ENCODE measurements at places on chromosomes 3 and 15. TPM values are rescaled to one million over a fixed set of nuclear protein-coding genes. Genes with fewer than 3 reads are reported as not detected.

TM4SF18 gene
- polyA plus RNA-seq = not detected

ZNF710 gene
- 2.2 TPM for polyA plus RNA-seq

KLHL40 gene
- not detected for polyA plus RNA-seq

CACNA2D3 gene
- polyA plus RNA-seq = 0.37 TPM

ATP13A5 gene
- not detected for polyA plus RNA-seq

DNA sequence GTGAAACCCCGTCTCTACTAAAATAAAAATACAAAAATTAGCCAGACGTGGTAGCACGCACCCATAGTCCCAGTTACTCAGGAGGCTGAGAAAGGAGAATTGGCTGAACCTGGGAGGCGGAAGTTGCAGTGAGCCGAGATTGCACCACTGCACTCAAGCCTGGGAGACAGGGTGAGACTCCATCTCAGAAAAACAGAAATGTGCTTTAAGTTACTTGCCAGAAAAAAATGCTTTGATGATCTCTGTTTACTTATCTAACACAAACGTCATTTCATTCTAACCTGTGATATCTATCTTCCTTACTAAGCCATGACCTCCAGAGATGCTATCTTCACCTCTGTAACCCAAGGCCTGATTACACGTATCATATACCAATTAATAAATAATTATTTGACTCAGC, 7.4 kb downstream of the NKIRAS1 start:
- no peak overlapping the region for H3K27ac ChIP-seq
- H3K27me3 ChIP-seq = no peaks in the 10 kb centered on the region
- no peak overlapping the region for H3K4me3 ChIP-seq

GRCh38 chr3:102630531-102630930, 195.7 kb downstream of the ZPLD1 start:
- H3K4me3 ChIP-seq = no peak overlapping the region
- DNase-seq = no peak
- H3K27me3 ChIP-seq = no peaks in the 10 kb centered on the region
- H3K4me1 ChIP-seq = no peaks in the 10 kb centered on the region
- no peak overlapping the region for H3K27ac ChIP-seq

- H3K27ac ChIP-seq = no peak overlapping the region
These were observed 137.5 kb upstream of the LRTM1 start for GRCh38 chr3:55065331-55065730.

DNA sequence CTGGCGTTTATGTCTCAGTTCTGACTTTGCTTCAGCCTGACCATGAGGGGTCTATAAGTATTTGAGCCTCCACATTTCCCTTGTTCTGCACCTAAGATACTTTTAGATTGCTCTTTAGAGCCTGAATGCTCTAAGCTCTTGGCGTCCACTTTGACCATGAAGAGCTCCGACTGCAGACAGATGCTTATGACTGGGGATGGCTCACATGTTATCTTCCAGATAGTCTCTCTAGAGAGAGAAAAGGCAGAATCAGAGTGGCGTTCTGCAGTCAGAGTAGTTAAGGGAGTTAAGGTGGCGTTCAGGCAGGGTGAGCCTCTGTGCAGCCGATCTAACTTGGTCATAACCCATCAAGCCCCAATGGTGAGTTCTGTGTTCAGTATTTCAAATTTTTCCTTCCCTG, 487.9 kb upstream of the NR2F2 start:
- peaks cover 8% of the 10 kb centered on the region for H3K4me1 ChIP-seq
- no peaks in the 10 kb centered on the region for H3K36me3 ChIP-seq
- no peak for DNase-seq
- no peaks in the 10 kb centered on the region for H3K27me3 ChIP-seq
- no peak overlapping the region for H3K4me3 ChIP-seq

DNA sequence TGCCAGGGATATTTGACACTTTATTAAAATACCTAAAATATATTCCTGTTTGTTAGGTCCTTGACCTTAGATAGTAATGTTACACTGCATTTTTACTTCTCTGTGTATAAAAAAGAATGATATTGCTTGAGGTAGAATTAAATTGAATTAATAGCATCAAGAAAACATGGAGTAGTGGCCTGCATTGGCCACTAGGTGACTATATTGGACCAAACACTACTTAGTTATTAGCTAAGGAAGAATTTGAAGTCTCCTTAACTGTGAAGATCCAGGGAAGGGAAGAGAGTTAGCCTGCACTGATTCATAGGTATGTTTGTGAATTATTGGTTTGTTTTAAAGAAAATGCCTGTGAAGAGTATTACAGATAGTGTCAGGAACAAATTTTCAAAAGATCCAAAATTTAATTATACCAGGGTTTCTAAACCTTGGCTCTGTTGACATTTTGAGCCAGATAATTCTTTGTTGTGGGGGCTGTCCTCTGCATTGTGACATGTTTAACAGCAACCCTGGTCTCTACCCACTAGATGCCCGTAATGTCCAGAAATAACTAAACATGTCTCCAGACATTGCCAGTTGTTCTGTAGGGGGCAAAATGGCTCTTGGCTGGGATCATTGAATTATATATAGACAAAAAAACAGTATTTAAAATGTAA, 103.6 kb upstream of the THSD4 start:
- no peak overlapping the region for H3K4me3 ChIP-seq
- peak overlapping the region; percentile 26 for H3K27ac ChIP-seq
- peaks cover 2% of the 10 kb centered on the region for H3K4me1 ChIP-seq
- H3K27me3 ChIP-seq = no peaks in the 10 kb centered on the region

DNA sequence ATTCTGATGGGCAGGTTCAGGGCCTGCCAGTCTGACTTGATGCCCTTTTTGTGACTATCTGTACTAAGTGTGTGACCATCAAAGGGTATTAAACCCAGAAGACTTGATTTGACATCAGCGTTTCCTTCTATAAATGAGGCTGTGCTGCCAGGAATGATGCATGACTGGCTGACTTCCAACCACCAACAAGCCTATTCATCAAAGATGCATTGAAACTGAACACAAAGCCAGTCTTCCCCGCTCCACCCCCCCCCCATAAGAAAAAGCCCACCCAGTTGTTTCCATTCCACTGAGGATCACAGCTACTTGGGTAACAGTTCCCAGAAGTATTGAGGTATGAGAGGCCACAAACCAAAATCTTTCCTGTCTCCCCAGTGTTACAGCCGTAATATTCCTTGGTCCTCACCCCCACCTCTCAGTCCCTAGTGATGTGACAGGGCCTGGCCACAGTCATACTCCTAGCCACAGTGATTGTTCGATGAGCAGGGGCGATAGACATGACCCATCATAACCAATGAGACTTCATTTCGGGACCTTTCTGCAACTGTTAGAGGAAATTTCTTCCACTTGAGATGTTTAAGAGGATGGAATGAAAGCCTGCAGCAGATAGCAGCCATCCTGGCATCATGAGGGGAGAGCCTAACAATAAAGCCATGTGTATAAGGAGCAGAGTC, 22.6 kb downstream of the SH3BP5 start:
- H3K27ac ChIP-seq = no peak overlapping the region
- H3K4me1 ChIP-seq = no peaks in the 10 kb centered on the region

DNA sequence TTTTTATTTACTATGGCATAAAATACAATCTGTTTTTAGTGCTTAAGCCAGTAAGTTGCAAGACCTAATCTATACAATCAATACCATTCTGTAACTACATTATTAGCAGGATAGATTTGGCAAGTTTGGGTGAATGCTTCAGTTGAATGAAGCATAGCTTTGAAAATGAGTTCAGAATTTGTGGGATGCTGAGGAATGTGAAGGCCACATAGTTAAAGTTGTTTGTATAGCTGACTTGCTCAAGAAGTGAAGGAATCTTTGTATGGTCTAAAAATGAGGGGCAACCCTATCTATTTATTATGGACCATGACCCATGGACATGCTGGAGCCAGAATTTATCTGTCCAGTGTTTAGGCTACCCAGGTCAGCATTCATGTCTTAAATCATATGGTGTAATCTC, 58.5 kb downstream of the CRYBG3 start:
- H3K27ac ChIP-seq = no peak overlapping the region
- H3K36me3 ChIP-seq = no peaks in the 10 kb centered on the region
- H3K4me1 ChIP-seq = peaks cover 2% of the 10 kb centered on the region

DNA sequence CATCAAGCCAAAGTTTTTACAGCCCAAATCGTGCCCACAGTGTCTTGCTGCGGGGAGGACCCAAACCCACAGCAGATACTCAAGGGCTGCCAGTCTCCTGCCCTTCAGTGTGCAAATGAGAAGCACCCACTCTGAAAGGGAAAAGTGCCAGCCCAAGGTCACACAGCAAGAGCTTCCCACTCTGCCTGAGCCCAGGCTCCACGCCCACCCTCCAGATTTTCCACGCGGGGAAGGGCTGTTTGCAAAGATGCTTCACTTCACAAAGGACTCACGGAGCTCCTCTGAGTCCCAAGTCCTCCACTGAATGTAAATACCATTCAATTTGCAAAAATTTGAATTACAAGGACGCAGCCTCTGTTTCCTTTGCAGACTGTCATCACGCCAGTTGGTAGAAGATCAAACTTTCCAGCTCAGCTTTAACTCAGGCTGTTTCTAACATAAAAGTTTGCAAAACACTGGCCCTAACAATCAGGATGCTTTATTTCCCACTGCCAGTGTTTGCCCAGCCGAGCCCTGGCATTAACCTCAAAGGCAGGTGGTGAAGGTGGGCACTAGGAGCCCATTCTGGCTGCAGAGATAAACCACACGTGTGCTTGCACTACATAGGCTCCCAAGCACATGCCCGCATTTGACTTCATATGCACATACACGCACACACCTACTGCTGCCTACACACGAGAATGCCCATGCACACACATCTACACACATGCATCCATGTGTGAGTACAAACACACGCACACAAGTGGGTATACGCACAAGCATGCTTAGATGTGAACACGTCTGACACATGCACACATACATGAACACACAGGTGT, 7.6 kb downstream of the CACNA2D2 start:
- DNase-seq = no peak
- H3K4me1 ChIP-seq = no peaks in the 10 kb centered on the region
- H3K27ac ChIP-seq = no peak overlapping the region
- no peak overlapping the region for H3K4me3 ChIP-seq
- H3K36me3 ChIP-seq = no peaks in the 10 kb centered on the region

DNA sequence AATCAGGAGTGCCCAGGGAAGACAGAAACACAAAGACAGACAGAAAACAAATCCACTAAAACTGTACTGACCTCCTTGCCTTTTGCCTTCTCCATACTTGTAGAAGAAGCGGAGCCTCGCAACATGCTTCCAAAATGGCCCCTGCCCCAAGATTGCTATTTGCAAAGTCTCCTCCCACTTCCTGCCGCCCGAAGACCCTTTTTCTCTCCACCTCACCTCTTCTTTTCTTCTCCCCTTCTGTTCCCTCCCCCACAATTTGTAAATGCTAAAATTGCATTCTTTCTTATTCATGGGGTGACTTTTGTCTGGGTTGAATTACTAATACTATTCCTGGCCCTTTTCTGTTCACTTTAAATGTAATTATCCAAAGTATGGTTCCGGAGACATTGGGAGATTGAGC, at the start of gene DPPA4:
DPPA4 (minus strand) TSS at position 154 of the 400 bp plus-strand sequence; CDS start at position 125, 29 bp downstream.
- H3K27me3 ChIP-seq = no peaks in the 10 kb centered on the region
- H3K27ac ChIP-seq = no peak within 1 kb of the TSS
- H3K4me1 ChIP-seq = no peaks in the 10 kb centered on the region
- no peak within 1 kb of the TSS for H3K4me3 ChIP-seq
- no peaks in the 10 kb centered on the region for H3K36me3 ChIP-seq

DNA sequence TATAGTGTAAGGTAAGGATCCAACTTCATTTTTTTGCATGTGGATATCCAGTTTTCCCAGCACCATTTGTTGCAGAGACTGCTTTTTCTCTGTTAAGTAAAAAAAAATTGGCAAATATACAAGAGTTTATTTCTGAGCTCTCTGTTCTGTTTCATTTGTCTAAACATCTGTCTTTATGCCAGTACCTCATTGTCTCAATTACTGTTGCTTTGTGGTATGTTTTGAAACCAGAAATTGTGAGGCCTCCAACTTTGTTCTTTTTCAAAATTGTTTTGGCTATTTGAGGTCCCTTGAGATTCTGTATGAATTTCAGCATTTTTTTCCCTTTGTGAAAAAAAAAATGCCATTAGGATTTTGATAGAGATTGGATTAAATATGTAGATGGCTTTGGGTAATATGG, 150.5 kb downstream of the MINAR1 start:
- no peaks in the 10 kb centered on the region for H3K27me3 ChIP-seq
- DNase-seq = no peak
- H3K36me3 ChIP-seq = no peaks in the 10 kb centered on the region
- no peak overlapping the region for H3K27ac ChIP-seq
- no peaks in the 10 kb centered on the region for H3K4me1 ChIP-seq

DNA sequence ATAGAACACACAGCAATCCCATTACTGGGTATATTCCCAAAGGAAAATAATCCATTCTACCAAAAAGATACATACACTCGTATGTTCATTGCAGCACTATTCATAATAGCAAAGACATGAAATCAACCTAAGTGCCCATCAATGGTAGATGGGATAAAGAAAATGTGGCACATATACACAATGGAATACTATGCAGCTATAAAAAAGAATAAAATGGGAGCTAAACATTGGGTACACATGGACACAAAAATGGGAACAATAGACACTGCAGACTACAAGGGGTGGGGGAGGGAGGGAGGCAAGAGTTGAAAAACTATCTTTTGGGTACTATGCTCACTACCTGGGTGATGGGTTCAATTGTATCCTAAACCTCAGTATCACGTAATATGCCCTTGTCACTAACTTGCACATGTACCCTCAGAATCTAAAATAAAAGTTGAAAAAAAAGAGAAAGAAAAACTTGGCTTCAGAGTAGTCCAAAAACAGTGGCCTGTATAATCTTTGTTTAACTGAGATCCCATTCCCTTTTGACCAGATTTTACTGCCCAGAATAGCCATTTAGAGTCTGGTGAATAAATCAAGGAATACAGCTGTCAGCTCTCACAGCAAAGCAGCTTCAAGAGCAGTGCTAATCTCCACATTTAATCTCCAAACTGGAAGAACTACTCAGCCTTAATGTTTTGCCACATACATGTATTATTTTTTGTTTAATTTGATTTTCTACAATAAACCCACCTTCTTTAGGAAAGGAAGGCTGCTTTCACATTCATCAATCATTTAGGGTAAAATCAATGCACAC, 54.5 kb upstream of the XRN1 start:
- no peak for DNase-seq
- H3K4me3 ChIP-seq = no peak overlapping the region
- H3K27ac ChIP-seq = no peak overlapping the region
- H3K4me1 ChIP-seq = peaks cover 6% of the 10 kb centered on the region
- no peaks in the 10 kb centered on the region for H3K27me3 ChIP-seq
- H3K36me3 ChIP-seq = no peaks in the 10 kb centered on the region

GRCh38 chr15:24858737-24859601, 95.8 kb upstream of the SNRPN start:
- H3K27me3 ChIP-seq = no peaks in the 10 kb centered on the region
- no peaks in the 10 kb centered on the region for H3K4me1 ChIP-seq
- no peaks in the 10 kb centered on the region for H3K36me3 ChIP-seq
- peak overlapping the region; percentile 4 for H3K4me3 ChIP-seq

- H3K27ac ChIP-seq = no peak overlapping the region
- no peaks in the 10 kb centered on the region for H3K36me3 ChIP-seq
- no peak for DNase-seq
- peaks cover 8% of the 10 kb centered on the region for H3K4me1 ChIP-seq
These were observed 245.9 kb upstream of the TOPAZ1 start for GRCh38 chr3:43995547-43996378.
